ENCODE measurements at places on chromosomes 2 and 18. TPM values are rescaled to one million over a fixed set of nuclear protein-coding genes. Genes with fewer than 3 reads are reported as not detected.

SLC19A3 gene
- 0.14 TPM for total RNA-seq

PTPRN gene
- total RNA-seq, result 88.2 TPM

IL36RN gene
- 0.14 TPM for total RNA-seq

TNFRSF11A gene
- total RNA-seq, result 0.75 TPM

GDF7 gene
- total RNA-seq, result 1.9 TPM

RNF125 gene
- 1.9 TPM for total RNA-seq

SNTG2 gene
- total RNA-seq, result 1.9 TPM

DNA sequence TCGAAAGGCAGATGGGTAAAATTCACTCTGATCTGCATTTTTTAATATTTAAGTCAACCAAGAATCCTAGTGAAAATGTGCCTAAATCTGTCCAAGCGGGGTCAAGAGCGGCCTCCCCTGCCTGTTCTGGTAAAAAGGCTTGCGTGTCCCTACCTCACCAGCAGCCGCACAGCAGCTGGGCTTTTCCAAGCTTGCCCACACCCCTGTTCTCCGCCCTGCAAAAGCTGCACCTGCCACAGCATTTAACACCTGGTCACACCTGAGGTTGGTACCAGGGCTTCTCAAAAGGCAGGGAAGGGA, 25.8 kb upstream of the TMEM182 start:
- DNase-seq, result peak; percentile 3

DNA sequence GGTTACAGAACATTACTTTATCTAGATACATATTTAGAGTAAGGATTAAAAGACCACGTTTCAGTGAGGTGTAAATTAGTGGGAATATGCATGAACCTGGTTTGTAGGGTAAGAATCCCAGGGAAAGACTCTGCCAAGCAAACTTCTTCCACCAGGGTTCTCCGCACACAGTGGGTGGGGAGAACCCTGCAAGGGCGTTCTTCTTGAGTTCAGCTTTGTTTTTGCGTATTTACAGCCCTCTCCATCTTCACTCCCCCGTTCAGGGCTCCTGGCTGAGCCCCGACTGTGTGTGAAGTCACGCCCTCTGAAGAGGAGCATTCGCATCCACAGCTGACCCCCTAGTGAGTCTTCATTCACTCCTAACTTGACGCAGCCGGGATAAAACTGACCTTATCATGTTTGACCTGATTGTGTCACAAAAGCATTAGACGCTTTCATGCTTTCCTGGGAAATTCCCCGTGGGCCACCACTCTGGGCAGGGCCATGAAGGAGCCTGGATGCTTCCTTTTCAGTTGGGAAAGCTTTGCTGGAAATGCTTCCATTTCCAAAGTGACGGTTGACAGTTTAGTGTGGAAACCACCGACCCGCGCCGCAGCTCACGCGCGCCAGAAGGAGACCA, 1.0 kb downstream of the ALKAL2 start:
- no peak for DNase-seq

GRCh38 chr2:151269798-151270568, 8.3 kb upstream of the RBM43 start:
- DNase-seq, result peak; percentile 25

- no peak for DNase-seq
Measured at GRCh38 chr18:46754661-46755292, 2.1 kb downstream of the ST8SIA5 start.

DNA sequence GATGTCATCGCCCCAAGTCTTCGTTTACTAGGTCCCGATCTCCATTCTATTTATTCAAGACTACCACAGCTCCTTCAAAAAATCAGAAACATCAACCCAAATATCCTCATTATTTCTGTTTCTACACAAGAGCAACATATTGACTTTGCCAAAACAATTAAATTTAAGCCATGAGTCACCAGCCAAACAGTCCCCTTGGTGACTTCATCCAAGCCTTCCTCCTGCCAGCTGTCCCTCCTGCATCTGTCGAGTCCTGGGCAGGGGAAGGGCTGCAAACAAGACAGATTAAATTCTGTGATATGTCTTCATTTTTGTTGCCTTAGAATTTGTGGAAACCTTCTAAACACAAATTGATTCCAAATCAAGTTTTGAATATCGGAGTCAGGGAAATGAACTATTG, 110.3 kb downstream of the SP3 start:
- DNase-seq, result peak; percentile 56

- DNase-seq, result no peak
Measured at GRCh38 chr2:60529136-60529784, 24.2 kb downstream of the BCL11A start.

GRCh38 chr18:40980171-40980570, 974.9 kb upstream of the PIK3C3 start:
- DNase-seq, result peak; percentile 3

GRCh38 chr18:65706646-65707045, 44.2 kb upstream of the CDH7 start:
- DNase-seq, result no peak

- DNase-seq, result peak; percentile 38
Measured at GRCh38 chr2:192035731-192036442, 158.8 kb downstream of the TMEFF2 start.

DNA sequence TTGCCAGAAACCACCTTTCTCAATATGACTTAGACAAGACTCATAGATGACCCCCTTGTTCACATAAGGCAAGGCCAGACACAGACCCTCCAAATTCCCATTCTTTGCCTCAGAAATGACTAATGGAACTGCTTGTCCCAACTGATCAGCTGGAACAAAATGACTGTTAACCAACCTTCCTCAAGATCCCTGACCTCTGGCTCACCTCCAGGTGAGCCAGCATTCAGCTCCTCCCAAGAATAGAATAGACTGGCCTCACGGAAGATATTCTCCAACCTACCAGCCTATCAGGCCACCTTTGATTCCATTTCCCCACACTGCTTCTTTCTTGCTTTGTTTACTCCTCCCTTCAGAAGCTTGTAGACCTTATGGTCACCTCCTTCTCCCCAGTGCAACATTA, 195.7 kb upstream of the VWC2L start:
- no peak for DNase-seq

DNA sequence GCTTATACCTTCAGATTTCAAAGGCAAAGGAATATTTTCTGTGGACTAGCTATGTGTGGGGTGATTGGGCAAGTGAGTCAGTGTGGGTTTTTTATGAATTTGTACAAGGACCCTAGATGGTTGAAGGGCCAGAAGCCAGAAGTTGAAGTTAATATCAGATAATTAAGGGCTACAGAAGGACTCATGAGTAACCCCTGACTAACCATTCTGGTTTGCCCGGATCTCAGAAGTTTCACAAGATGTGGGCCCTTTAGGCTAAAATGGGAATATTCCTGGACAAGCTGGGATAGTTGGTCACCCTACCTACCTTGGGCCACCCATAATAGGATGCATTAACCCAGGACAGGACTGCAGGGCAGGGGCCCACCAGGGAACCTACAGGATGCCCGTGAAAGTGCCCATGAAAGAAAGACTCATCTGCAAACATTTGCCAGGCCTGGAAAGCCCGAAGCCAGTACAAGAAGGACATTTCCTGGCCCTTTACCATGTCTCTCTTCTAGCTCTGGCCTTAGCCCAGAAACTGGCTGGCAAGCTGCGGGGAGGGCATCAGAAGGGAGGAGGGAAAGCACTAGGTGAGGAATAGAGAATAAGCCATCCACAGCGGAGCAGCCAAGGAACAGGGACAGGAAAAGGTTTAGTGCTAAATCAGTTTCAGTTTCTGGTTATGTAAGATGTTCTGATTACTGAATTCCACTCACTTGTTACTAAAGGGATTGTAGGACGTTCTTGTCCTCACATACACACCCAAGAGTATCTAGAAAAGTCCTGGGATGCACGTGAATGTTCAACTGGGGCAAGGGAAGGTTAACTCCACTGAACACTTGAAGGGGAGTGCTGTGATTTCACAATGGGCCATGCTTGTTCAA, 33.6 kb downstream of the GCG start:
- DNase-seq, result peak; percentile 82

DNA sequence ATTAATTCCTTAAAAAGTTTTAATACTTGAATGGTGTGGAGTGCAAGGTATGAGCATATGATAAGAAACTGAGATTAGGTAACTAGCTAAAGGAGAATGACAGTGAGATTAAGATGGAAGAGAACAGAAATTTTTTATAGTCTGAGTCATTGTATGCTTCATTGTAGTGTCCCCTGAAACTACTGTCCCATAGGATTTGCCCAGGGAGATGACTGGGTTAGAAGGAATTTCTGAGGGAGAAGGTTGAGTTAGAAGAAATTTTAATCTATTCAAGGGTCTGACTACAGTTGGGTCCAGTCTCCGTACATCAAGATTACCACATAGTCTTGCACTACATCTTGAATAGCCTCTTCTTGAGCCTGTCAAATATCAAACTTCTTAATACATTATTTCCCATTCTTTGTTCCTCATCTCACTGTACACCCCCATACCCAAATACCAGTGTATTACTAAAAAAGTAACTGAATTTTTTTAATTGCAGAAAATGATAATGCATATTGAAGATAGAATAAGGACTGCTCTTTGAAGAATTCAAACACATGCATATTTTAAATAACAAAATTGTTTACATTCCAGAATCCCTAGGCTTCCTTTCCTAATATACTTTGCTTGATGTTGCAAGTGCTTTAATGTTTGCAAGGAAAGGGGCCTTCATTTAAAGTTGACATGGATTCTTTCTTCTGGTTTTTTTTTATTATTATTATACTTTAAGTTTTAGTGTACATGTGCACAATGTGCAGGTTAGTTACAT, 314.3 kb upstream of the COL3A1 start:
- DNase-seq, result peak; percentile 80

DNA sequence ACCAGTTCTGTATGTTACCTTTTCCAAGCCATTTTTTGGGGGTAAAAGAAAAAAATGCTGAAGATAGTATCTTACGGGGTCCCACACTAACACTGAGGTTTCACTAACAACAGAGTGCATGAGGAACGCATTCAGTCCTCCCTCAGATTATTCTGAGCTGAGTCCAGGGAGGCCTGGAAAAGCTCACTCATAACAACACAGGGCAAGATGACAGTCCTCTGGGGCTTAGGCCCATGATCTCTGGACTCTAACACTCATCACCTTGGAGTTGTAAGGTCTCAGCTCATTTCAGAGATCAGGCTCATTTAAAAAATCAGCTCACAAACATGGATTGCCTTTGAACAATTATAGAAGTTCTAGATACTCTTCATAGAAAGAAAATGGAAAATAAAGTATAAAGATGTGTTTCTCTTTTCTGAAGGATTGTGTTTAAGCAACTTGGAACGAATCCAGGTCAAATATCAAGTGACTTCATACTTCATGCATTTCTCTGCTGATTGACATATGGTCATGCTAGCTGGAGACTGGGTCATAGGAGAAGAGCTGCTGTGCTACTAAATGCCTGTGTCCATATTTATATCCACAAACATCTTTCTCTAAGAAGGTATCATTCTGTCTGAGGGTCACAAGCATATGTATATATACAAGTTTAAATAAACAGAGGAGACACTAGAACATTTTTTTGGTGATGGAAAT, 265.8 kb downstream of the ALK start:
- no peak for DNase-seq

GRCh38 chr2:63059793-63060471, 9.3 kb downstream of the OTX1 start:
- DNase-seq, result no peak

GRCh38 chr2:15613736-15614429, 22.2 kb downstream of the DDX1 start:
- no peak for DNase-seq

All from astrocyte (in vitro differentiated cells and primary cell).